ENCODE measurements at places on chromosomes 7 and 10. TPM values are rescaled to one million over a fixed set of nuclear protein-coding genes. Genes with fewer than 3 reads are reported as not detected.

- DNase-seq, result no peak
Observed at GRCh38 chr10:48803801-48804584, 119.3 kb downstream of the WDFY4 start.

GRCh38 chr7:132061937-132062336 is 505.5 kb upstream of the PODXL start:
- no peak for DNase-seq

The ARF5 gene
- polyA plus RNA-seq, result 194 TPM

The ACTL6B gene
- 0.17 TPM for polyA plus RNA-seq

The ZCWPW1 gene
- 4.6 TPM for polyA plus RNA-seq

DNA sequence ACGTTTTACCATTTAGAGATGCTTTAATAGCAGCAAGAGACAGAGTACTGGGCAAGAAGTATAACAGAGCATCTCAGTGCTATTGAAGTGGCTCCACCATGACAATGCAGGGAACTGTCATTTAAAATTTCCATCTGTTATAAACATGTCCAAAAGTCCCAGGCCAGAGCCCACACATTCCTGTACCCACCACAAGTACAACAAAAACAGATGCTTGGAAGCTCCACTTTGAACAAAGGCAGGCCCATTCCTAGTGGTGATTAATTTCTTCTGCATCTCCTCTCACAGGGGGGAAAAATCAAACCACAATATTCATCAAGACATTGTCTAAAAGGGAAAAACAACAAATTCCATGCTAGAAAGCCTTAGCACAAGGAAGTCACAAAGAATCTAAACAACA is 627.9 kb downstream of the PARD3 start:
- DNase-seq, result no peak

All from left renal cortex interstitium (tissue), 4 donors.